GM12878 (cell line): ENCODE measurements at places on chromosomes 16 and 17.

DNA sequence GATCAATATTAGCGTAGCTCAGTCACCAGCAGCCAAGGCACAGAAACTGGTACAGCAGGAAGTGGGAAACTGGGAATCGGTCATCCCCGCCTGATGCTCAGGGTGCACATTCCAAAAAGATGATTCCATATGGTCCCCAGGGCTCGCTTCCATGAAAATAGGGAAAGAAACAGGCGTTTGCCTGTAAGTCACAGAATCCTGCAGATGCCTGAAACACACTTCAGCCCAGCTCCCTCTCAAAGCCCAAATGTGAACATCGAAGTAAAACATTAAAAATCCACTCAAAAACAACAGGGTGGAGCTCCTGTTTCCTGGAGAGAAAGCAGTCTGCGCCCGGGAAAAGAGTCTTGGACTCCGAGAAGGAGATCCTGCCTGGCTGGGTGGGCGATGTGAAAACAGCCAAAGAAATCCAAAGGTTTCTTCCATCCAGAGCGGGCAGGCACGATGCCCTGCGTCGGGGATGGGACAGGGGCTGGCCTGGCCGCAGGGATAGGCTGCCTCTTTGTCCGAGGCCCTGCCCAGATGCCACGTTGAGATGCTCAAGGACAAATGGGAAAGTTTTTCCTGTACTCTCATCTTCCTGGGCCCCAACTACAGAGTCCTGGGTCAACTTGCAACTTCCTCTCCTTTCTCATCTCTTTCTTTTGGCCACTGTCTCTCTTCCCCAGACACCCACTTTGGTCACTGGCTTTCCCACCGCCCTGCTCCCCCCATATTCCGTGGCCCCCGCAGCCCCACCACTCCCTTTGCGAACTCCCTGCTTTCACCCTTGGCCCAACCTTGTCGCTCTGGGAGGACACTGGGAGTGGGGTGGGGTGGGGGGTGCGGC, 743 bp downstream of the WIPI1 start:
- DNase-seq: no peak

GRCh38 chr17:60284709-60285108, 107.2 kb downstream of the USP32 start:
- no peak for DNase-seq

- no peak for DNase-seq
Observed at GRCh38 chr17:67285360-67285759, 40.4 kb upstream of the HELZ start.

- no peak for DNase-seq
Observed at GRCh38 chr17:5915337-5915736, 154.8 kb upstream of the WSCD1 start.

GRCh38 chr17:39629898-39630297, 3.1 kb downstream of the PPP1R1B start:
- no peak for DNase-seq

DNA sequence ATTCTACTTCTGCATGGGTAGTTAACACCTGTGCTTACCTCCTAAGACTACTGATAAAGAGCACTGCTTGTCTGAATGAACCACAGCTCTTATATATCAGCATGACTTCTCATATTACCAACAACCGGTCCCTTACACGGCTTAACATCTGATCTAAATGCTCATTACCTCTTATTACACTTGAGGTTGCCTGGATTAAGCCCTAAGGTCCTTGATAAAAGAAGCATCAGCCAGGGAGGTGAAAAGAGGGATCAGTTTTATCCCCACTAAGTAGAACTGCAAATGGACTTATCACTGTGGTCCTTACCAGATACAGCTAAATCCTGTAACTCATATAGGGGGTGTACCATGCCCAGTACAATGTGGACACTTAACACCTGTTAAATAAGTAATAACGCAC, 8.2 kb upstream of the RSKR start:
- DNase-seq: no peak

- DNase-seq: no peak
Observed at GRCh38 chr17:70653850-70654249, 484.5 kb downstream of the KCNJ2 start.

GRCh38 chr16:74094514-74094913, 202.1 kb upstream of the PSMD7 start:
- no peak for DNase-seq

DNA sequence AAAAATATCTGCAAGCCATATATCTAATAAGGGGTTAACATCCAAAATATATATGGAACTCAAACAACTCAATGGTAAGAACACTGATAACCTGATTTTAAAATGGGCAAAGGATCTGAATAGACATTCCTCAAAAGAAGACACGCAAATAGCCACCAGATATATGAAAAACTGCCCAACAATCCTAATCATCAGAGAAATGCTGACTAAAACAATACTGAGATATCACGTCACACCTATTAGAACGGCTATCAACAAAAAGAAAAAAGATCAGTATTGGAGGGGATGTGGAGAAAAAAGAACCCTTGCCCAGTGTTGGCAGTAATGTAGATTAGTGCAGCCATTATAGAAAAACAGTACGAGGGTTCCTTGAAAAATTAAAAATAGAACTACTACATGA, 97.2 kb downstream of the CEP112 start:
- no peak for DNase-seq

GRCh38 chr17:79138826-79139225, 64.2 kb downstream of the ENGASE start:
- no peak for DNase-seq

- no peak for DNase-seq
Observed at GRCh38 chr16:6250511-6250910, 1082.1 kb upstream of the RBFOX1 start.

DNA sequence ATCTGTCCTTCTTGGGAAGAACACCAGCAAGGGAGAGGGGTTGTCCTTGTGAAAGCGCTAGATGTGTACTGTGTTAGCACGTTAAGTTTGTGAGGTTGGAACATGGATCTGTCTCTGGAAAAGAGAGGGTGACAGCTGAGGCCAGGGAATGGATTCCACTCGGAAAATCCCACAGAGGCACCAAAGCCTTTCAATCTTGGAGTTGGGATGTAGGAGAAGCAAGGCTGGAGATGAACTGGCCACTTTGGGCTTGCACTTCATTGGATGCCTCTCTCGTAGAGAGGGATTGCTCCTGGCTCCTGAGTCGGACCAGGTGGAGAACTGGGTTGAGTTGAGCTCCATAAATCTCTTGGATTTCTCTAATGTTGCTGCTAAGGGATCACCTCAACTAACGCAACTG, 67.2 kb downstream of the CCDC182 start:
- no peak for DNase-seq
